ENCODE measurements at places on chromosomes 1 and 21.

- DNase-seq: no peak
Observed at GRCh38 chr1:166907763-166908162, 31.7 kb upstream of the TADA1 start.

DNA sequence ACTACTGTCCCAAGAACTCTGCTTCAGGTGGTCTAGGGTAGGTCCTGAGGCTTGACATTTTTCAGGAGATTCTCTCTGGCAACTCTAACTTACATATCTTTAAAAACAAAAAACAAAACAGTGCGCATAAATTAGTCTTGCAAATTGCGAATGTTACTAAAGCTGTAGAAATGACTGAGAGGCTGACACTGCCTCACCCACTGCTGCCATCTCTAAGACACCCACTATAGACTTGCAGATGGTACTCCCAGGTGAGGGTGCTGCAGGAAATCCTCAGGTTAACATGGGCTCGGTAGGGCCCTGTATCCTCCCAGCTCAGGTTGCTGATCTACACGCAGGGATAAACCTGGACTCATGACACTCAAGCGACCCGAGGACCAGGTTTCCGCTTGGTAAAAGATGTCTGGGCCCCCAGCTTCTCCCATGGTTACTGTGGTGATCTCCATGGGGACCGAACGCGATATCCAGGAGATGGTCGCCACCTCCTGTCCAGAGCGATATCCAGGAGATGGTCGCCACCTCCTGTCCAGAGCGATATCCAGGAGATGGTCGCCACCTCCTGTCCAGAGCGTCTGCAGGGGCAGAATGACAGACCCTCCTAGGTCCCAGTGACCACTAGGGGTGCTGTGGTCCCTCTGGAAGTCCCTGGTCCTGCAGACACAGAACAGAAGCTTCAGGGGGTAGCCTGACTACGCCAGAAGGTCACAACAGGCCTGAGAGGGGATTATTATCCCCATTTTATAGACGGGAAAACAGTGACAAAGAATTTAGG, 16.2 kb upstream of the LY9 start:
- DNase-seq: no peak

DNA sequence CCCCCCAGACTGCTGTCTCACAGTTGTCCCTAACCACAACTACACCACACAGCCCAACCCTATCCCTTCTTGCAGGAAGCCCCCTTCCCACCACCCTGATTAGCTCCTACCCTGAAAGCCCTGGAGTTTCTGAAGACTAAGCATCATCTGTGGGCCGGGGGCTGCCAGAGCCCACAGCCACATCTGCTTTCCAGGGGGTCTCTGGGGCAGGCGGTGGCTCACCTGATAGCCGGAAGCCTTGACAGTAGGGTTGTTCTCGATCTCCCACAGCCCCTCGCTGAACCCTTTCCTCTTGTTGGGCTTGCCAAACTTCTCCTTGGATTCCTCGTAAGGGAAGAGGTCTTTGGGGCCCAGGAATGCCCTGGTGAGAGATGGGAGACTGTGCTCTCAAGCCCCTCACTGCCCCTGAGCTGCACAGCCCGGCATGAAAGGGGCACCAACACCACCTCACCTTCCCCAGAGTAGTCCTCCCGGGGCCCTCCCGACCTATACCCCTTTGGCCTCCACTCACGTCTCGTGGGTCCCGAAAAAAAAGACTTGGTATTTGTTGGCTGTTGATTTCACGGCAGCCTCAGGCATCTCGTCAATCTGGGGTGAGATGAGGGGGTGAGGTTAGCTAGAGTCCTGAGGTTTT, 4.0 kb upstream of the MRPL24 start:
- no peak for DNase-seq

DNA sequence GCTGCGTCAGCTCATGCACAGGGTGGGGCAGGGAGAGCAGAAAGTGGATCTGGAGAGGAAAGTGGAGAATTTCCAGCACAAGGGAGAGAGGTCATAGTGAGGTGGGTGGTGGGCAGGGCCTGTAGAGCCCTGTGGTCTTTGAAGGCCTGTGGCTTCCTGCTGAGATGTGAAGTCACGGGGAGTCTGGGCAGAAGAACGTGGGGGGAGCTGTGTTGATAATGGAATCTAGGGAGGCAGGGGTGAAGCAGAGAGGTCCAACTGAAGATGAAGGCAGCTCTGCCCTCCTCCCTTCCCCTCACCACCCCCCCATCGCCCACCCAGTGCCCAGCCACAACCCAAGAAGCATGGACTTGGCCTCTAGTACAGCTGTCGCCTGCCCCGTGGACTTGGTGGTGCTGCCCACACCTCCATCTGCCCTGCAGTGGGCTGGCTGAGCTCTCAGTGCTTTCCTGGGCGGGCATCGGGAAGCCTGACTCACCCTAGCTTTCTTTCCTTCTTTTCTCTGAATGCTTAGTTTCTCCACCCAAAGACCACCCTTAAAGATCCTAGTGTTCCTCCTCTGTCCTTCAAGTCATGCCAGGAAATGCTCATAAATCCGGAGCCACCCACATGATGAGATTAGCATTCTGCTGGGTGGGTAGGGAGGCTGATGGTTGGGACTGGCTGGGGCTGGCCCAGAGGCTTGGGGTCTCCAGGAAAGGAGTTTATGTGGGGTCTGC, 186.1 kb downstream of the TRABD2B start:
- no peak for DNase-seq

DNA sequence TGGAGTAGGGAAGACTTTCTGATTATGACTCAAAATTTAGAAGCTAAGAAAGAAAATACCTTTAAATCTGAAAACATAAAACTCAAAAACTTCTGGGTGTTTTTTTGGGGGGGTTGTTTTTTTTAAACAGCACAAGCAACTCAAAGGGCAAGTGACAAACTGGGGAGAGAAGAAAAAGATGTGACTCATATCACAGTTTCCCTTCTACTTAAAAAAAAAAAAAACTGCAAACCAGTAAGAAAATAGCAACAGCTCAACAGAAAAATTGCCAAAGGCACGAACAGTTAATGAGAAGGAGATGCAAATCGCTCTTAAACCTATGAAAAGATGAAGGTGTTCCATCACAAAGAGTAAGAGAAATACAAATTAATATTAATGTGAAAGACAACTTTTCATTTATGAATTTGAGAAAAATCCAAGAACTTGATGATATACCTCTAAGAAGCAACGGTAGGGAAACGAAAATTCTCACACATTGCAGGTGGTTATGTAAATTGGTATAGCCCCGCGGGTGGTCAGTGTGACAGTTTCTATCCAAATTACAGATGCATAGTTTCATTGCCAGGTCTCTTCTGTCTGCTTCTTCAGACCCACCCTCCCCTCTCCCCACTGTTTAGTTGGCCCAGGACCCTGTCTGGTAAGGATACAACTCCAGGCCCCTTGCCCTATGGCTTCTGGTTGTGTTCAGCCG, 9.0 kb downstream of the IFNAR2 start:
- DNase-seq: no peak

GRCh38 chr1:107546576-107546975, 405.7 kb downstream of the NTNG1 start:
- DNase-seq: no peak

DNA sequence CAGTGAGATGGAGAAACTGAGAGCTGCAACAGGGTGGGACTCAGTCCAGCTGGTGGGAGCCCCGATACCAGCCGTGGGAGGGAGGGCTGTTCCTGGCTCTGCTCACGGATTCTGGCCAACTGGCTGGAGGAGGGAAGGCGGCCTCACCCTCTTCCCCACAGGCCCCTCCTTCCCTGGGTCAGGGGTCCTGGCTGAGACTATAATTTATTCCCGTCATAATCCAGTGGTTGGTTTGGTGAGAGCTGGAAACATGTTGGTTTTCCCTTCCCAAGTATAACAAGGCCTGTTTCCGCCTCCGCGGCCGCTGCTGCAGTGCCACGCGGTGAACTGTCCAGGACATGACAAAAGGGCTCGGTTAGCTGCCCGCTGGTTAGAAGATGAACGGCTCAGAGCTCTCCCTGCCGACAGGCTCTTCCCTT, 10.0 kb downstream of the PTPRF start:
- no peak for DNase-seq

DNA sequence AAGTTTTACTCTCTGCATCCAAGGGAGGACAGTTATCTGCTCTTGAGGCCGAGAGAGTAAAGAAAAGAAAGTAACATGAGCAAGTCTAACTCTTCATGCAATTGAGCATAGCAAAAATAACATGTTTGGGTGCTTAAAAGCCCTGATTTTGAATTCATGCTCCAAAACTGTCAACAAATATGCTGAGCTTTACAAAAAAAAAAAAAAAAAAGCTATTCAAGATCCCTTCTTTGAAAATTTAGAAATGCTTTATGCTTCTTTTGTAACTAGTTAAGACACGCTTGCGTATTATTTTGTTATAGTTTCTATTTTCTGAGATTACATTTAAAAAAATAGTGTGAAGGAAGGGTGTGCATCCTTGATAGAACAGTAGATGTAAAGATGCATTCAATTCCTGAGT, 1733.0 kb downstream of the MRPL39 start:
- no peak for DNase-seq

DNA sequence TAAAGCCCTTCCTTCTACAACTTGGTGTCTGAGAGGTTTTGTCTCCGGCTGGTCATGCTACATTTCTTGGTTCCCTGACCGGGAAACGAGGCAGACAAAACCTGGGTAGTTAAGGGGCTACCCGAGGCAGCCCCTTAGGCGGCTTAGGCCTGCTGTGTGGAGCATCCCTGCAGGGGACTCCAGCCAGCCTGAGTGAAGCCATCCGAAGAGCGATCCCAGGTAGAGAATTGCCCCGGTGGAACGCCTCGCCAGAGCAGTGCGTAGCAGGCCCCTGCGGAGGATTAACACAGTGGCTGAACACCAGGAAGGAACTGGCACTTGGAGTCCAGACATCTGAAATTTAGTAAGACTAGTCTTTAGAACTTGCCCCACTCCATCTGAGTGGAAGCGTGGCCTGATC, 21.2 kb upstream of the MYOCOS start:
- DNase-seq: no peak

DNA sequence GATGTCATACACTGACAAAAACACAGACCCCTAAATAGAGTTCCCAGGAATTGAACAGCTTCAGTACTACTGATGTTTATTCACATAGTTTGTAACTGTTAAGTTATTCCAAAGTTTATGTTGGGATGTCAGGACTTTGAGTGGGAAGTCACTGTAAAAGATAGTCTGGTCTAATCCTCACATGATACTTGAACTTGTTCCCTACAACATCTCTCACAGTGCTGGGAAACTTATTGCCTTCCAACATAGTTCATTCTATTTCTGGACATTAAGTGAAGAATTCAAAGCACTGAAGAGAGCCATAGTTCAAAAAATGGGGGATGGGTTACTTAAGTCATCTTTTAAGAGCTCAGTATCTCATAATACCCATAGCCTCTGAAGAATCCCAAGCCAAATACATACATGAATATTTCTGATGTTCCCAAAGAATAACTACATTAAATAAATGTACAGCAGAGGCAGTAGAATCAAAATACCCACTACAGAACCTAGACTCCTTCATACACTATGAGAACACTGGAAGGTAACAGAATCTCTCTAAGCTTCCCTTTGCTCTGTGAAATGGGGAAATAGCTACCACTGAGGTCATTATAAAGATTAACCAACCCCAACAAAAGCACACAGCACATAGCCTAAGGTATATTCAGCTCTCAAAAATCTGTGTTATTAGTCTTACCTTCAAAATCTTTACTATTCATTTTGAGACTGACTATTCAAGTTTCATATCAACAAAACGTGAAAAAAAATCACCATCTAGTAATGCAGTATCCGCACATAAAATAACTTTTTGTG, 81.4 kb downstream of the ESRRG start:
- DNase-seq: no peak

GRCh38 chr1:85148524-85149250, 52.1 kb downstream of the SYDE2 start:
- no peak for DNase-seq

GRCh38 chr1:37533317-37534093, 18.9 kb upstream of the MEAF6 start:
- DNase-seq: no peak

GRCh38 chr1:5617546-5617945, 374.7 kb downstream of the NPHP4 start:
- DNase-seq: no peak

DNA sequence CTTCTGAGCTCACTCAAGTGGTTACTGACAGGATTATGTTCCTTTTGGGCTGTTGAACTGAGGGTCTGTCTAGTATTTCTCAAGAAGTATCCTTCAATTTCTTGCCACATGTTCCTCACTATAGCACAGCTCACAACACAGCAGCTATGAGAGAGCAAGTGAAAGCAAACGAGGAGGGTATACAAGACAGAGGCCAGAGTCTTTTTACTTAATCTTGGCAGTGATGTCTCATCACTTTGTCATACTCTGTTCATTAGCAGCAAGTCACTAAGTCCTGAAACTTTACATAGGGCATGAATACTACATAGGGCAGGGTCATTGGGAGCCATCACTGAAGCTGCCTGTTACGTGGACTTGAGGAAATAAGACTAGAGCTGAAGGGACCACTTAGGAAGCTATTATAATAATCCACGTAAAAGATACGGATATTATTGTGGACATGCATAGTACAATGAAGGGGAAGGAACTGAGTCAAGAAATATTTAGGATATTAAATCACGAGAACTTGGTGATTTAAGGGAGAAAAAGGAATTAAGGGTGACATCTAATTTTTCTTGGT, 63.7 kb downstream of the SLC30A7 start:
- no peak for DNase-seq

- no peak for DNase-seq
Observed at GRCh38 chr1:96234299-96234698, 487.3 kb upstream of the PTBP2 start.

GRCh38 chr1:48695161-48695560, 81.5 kb downstream of the BEND5 start:
- DNase-seq: no peak

GRCh38 chr1:109765483-109765815, 1.7 kb upstream of the EPS8L3 start:
- DNase-seq: no peak

- DNase-seq: no peak
Observed at GRCh38 chr1:209249785-209250440, 333.6 kb upstream of the CAMK1G start.

DNA sequence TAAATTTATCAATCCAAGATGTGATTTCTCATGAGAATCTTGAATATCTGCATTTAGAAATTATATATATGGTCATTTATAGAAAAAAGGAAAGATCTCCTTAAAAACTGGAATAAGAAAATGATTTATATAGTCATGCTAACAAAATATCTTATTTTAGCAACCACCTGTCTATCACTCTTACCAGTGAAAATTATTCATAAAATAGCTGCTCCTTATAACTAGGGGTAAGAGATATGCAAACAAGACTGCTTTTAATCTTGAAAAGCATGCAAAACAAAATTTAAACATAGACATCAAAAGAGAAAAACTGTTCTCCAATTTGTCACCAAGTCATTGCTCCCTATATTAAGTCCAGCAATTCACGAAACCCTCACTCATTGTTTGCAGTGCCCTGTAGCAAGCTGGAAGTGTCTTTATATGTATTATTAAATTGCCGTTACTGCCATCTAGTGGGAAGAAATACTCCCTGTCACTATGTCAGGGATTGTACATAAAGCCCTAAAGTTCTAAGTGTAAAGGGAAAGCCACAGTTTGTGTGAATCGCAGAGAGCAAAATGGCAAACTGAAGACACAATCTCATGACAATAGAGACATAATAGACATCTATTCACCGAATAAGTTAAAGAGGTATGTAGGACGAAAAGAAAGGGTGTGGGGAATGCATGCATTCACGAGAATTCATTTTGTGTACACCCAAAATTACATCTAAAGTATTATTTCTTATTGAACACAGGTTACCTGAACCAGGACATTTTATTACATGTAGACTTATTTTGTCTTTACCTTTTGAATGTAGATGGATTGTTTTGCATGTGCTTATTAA, 600.5 kb downstream of the USP25 start:
- peak; percentile 2 for DNase-seq

Measured in stimulated activated CD4-positive, alpha-beta T cell treated with anti-CD3 and anti-CD28 coated beads, Interleukin-2, amount 100 ng/mL, for 48 hours (primary cell).